ENCODE measurements at places on chromosomes 1 and 21.

- DNase-seq, result no peak
Measured at GRCh38 chr1:227002531-227003049, 62.5 kb downstream of the COQ8A start.

DNA sequence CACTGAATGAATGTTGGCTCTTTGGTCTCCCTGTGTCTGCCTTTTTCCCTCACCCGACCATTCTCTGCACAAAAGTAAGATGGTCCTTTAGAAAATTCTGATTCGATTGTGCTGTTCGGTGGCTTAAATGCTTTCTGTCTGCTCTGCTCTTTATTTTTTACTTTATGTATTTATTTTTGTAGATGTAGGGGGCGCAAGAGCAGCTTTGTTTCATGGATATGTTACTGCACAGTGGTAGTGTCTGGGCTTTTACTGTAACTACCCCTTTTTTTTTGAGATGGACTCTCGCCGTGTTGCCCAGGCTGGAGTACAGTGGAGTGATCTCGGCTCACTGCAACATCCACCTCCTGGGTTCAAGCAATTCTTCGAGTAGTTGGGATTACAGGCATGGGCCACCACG lies 15.7 kb downstream of the NLRP3 start:
- no peak for DNase-seq

GRCh38 chr1:82901561-82901960 lies 1097.4 kb downstream of the TTLL7 start:
- DNase-seq, result no peak

DNA sequence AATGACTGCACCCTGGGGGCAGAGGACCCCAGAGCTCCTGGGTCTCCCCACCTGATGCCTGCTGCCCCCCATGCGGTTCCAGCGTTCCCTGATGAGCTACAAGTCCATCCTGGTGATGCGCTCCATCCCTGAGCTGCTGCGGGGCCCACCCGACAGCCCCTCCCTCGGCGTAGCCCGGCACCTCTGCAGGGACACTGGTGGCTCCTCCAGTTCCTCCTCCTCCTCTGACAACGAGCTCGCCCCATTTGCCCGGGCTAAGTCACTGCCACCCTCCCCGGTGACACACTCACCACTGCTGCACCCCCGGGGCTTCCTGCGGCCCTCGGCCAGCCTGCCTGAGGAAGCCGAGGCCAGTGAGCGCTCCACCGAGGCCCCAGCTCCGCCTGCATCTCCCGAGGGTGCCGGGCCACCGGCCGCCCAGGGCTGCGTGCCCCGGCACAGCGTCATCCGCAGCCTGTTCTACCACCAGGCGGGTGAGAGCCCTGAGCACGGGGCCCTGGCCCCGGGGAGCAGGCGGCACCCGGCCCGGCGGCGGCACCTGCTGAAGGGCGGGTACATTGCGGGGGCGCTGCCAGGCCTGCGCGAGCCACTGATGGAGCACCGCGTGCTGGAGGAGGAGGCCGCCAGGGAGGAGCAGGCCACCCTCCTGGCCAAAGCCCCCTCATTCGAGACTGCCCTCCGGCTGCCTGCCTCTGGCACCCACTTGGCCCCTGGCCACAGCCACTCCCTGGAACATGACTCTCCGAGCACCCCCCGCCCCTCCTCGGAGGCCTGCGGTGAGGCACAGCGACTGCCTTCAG lies 35.5 kb downstream of the TRIM11 start:
- no peak for DNase-seq

GRCh38 chr1:55359611-55360010 lies 144.4 kb upstream of the USP24 start:
- DNase-seq, result no peak

DNA sequence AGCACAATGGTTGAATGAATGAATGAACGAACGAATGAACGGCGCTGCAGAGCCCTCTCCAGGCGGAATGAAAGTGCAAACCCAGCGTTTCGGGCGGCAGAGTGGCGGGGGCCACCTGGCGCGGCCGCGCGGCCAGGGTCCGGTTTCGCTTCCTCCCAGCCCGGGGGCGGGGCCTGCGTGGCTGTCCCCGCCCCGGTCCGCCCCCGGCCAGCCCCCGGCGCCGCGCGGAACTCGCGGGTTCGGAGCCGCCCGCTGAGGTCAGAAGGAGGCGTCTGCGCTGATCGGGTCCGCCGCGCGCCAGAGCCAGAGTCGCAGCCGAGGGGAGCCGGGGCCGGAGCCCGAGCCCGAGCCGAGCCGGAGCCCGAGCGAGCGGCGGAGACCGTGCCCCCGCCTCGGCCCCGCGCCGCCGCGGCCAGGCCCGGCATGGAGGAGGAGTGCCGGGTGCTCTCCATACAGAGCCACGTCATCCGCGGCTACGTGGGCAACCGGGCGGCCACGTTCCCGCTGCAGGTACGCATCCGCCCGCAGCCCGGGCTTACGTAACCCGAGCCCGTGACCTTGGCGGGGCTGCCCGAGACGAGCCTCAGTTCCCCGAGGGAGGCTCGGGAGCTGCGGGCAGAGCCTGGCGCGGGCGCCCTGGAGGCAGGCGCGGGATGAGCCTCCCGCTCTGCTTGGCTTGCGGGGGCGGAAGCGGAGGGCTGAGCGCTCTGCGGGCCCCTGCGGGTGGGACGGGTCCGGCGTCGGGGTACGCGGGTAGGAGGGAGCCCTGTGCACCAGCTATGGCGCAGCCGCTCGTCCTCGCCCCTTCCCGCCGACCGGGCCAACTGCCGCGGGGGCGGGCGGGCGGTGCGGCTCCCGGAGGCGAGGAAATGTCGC lies at the start of gene PDXK:
Gene PDXK, plus strand, starts transcription at position 258 of the 876 bp plus-strand sequence. Its CDS starts 166 bp downstream, at position 424.
- DNase-seq, result peak; percentile 39
